Ascending aorta (tissue), 2 donors: ENCODE measurements at places on chromosomes 12 and 14.

DNA sequence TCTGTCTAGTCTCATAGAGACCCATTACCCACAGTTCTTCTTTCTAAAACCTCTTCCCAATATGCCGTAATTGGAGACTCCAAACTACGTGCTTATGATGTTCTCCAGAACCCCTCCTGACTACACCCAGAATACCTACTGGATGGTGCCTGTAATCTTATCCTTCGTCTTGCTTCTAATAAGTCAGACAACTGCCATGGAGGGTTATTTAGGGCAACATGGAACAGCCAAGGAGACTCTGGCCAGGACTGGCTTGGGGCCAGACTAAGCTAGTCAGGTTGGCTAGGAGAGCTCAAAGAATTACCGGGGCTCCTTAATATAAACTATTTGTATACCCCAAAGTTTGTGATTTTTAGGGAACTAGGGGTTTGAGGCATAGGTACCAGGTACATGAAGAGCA is 6.8 kb downstream of the PFKM start:
- no peak for DNase-seq

DNA sequence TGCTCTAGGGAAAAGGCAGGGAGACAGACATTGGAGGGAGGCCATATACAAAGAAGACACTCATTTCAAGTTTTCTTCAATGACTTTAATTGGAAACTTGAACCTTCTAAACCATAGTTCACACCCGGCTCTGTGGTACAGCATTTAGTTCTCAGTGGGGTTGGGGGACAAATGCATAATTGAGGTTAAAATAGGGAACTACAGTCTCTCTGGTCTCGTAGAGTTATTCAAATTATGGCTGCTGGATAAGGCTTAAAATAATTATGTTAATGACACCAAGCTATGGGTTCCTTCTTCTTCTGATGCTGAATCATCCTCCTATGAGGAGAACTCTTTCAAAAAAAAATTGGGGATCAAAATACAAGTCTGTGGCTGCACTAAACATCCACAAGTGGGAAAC is 3.8 kb upstream of the RPAP3 start:
- DNase-seq: no peak

GRCh38 chr12:120048263-120048662 is 59.2 kb downstream of the BICDL1 start:
- DNase-seq: no peak

DNA sequence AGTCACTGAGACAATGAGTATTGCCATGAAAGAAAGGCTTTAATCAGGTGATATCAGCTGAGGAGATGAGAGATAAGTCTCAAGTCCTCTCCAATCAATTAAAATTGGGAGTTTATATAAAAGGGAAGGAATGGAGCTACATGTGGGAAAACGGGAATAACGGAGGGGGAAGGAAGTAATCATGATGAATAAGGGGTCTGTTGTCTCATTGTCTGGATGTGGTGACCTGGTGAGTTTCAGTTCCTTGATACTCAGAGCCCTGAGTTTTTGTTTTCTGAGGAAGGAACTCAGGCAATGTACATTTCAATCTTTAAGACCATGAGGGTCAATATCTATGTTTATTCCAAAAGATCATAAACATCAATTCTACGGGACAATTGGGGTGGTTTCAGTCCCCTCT is 198.8 kb downstream of the KITLG start:
- DNase-seq: no peak

- no peak for DNase-seq
Measured at GRCh38 chr12:50840809-50841487, 1.8 kb upstream of the TMPRSS12 start.

DNA sequence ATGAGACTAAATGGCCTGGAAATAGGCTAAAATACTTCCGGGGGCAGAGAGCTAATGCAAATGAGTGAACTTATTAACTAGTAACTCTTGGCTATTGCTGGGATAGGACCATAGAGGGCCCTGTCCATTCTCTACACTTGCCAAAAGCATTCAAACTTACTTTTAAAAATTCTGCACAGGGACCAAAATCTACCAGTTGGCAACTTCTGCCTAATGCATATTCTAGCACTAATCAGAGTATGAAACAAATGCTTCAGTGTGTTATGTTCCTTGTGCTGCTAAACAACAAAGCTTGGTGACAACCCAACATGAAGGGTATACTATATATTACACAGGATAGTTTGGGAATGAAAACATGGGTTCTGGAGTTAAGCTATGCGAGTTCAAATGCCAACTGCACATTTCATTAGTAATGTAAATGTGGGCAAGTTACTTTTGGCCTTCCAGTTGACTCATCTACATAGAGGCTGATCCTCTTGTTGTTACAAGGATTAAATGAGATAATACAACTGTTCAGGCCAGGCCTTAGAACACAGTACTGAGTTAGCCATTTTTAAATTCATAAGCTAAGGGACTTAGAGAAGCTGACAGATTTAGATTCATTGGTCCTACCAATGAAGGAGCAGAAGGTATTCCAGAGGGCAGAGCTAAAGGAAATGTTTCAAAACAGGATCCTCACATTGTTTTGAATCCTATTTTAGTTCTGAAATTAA is 32.4 kb downstream of the HIGD1C start:
- no peak for DNase-seq

DNA sequence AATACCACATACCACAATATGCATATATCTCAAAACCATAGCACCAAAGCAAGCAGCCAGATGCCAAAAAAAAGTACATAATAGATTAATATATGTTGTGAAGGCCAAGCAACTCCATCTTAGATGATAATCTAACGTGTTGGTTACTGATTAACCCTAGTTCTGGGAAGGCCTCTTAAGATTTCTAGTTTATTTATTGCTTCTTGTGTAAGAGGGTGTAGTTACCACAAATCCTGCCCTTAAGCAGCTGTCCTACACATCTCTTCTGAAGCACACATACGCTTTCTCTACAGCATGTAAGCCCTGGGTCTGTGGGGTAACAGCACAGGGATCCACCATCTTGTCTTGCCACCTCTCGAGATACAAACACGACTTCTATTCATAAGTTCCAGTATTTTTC is 236.8 kb upstream of the AVPR1A start:
- DNase-seq: no peak
